Left ventricle myocardium inferior (tissue), 1 donor: ENCODE measurements at places on chromosomes 5 and 9. TPM values are rescaled to one million over a fixed set of nuclear protein-coding genes. Genes with fewer than 3 reads are reported as not detected.
A peak's percentile ranks its signal among the peaks of the same experiment; 100 is the strongest.

PKD2L2 gene
- 0.16 TPM for total RNA-seq

- H3K27me3 ChIP-seq: peaks cover 23% of the 10 kb centered on the region
- H3K4me1 ChIP-seq: peaks cover 28% of the 10 kb centered on the region
- H3K27ac ChIP-seq: no peak overlapping the region
- no peak for DNase-seq
- H3K4me3 ChIP-seq: no peak overlapping the region
Measured at GRCh38 chr9:132082188-132082587, 2.5 kb upstream of the MED27 start.

- H3K36me3 ChIP-seq: no peaks in the 10 kb centered on the region
- no peak for DNase-seq
- H3K4me1 ChIP-seq: peaks cover 41% of the 10 kb centered on the region
- peaks cover 100% of the 10 kb centered on the region for H3K27me3 ChIP-seq
- H3K4me3 ChIP-seq: peak overlapping the region; percentile 53
Measured at GRCh38 chr5:3594510-3595005, 1.1 kb upstream of the IRX1 start.

NAIP gene
- 5.4 TPM for total RNA-seq

- no peak overlapping the region for H3K4me3 ChIP-seq
- no peaks in the 10 kb centered on the region for H3K36me3 ChIP-seq
- no peak overlapping the region for H3K27ac ChIP-seq
Measured at GRCh38 chr9:20043461-20043860, 254.6 kb upstream of the SLC24A2 start.
